ENCODE measurements at places on chromosomes 2 and 18.

DNA sequence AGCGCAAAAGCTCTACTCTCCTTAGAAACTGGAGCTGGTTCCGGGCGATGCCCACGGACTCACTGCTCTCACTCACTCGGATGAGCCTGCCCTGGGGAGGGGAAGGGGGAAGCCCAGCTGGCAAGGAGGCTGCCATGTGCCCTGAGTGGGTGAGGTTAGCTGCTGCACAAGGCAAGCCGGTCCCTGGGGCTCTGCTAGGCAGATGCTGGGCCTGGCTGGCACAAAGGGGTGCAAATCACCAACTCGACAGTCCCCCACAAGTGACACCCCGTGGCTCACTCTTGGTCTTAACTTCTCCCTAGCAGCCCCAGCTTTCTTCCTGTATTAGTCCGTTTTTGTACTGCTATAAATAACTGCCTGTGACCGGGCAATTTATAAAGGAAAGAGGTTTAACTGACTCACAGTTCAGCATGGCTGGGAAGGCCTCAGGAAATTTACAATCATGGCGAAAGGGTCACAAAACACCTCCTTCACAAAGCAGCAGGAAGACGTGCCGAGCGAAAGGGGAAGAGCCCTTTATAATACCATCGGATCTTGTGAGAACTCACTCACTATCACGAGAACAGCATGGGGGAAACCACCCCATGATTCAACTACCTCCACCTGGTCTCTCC, 33.2 kb downstream of the ADCY3 start:
- peak; percentile 11 for DNase-seq

DNA sequence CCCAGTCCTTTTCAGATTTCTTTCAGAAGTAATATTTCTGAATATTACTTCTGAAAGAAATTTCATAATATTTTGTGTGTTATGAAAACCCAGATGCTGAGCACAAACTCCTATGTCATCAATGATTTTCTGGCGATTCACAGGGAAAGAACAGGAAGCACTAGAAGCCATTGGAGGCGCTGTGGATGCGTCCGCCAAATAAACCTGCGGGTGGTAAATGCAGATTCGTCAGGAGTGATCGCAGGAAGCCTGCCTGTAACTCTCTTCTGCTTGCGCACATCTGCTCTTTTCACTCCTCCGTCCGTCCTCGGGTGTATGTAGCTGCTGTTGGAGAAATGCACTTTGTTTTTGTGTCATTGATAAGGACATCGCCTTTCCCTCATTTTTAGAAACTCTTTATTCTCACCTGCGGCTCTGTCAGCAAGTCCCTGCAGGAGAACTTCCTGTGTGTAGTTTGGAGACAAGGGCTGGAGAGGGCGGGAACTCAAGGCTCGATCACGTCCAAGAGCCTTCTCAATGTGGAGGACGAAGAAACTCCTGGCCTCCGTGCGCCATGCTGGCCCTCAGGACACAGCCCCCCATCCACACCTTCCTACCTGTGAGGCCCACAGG, 483.8 kb downstream of the GALR1 start:
- no peak for DNase-seq

DNA sequence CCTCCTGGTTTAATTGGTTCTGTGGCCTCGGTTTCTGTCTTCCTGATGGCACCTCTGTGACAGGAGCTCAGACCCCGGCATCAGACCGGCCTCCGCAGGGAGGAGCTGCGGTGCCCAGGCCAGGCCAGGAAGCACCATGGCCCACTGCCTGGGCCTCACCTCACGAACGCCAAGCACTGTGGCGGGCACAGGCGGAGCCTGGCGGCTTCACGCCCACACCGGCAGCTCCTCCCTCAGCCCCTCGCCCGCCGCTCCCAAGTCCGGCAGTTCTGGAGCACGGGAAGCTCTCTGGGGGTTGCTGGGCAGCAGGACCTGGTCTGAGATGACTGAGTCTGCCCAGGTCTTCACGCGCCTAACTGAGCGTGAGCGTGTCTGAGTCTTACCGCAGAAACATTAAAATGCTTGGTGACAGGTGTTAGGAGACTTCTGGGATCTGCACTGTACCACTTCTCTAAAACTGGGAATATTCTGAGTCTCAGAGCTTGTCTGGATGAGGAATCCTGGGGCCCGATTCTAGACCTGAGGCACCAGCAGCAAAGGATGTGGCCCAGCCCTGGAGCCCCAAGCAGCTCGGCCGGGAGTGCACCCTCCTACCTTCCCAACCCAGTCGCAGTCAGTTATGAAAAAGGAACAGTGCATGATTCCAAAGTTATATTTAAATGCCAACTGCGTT, 21.9 kb downstream of the RTP5 start:
- no peak for DNase-seq

- no peak for DNase-seq
Observed at GRCh38 chr2:98448441-98449145, 3.9 kb downstream of the INPP4A start.

GRCh38 chr18:76720683-76721082, 101.7 kb upstream of the ZNF236 start:
- DNase-seq = no peak

- no peak for DNase-seq
Observed at GRCh38 chr18:950882-951495, 46.3 kb downstream of the ADCYAP1 start.

GRCh38 chr2:68463287-68463877, 3.7 kb downstream of the FBXO48 start:
- DNase-seq = peak; percentile 74

- peak; percentile 95 for DNase-seq
Observed at GRCh38 chr2:41998186-41999127, 49.4 kb upstream of the PKDCC start.

GRCh38 chr2:125711075-125711474, 944.9 kb upstream of the GYPC start:
- no peak for DNase-seq

DNA sequence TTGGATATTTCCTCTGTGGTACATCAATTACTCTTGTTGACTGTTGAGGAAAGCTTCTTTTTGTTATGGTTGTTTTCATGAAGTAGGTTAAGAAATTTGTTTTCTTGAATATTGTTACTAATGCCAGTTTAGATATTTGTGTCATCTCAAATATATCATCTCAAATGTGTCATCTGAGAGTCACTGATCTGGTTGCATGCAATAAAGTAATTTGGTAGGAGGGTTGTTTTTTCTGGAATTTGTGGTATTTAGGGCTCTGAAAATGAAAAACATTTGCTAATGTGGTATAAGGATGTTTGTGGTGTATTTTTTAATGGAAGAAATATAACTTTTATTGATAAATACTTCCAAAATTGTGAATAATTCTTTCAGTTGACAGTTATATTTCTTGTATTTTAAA, 117.7 kb downstream of the GREB1L start:
- DNase-seq = no peak

DNA sequence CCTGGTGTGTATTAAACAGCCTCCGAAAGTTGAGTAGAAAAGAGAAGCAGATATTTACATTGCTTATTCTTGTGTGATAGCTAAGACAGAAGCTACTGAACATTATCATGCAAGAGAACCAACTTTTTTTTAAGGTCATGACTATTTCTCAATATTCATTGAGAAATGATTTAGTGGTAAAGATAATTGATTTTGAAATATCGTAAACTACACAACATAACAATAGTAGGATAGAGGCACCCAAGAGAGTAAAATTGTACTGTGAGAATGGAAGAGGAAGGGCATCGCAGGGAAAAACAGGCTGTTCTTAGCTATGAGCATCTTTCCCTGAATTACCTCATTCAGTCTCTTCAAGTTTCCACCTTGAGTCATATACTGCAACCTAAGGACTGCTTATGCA, 25.2 kb downstream of the HRH4 start:
- no peak for DNase-seq
